ENCODE measurements at places on chromosomes 4 and X. TPM values are rescaled to one million over a fixed set of nuclear protein-coding genes. Genes with fewer than 3 reads are reported as not detected.

DNA sequence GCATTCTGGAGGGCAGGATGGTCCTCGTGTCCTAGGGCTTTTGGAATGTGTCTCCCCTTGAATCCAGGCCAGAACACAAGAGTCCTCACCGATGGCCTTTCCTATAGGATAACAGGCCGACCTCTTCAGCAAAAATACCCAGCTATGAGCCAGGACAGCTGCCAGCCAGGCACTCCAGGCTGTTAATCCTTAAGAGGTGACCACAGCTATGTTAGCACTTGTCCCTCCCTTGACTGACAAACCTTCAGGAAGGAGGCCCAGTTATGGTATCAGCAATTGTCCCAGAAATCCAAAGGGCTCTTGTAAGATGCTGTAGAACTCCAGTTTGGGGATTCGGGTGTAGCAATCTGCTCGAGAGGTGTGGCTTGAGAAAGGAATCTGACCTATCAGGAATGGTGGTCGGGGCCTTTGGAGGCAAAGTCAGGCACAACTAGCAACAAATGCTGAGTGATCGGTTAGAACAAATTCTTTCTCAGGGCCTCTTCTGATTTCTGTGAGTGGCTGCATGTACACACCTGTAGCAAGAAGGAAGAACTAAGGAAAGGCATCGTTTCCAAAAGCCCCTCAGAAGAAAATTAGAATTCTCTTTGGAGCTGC is 54.6 kb downstream of the PTCHD1 start:
- H3K27ac ChIP-seq = no peak overlapping the region
- no peaks in the 10 kb centered on the region for H3K27me3 ChIP-seq
- H3K4me3 ChIP-seq = no peak overlapping the region
- DNase-seq = peak; percentile 30

DNA sequence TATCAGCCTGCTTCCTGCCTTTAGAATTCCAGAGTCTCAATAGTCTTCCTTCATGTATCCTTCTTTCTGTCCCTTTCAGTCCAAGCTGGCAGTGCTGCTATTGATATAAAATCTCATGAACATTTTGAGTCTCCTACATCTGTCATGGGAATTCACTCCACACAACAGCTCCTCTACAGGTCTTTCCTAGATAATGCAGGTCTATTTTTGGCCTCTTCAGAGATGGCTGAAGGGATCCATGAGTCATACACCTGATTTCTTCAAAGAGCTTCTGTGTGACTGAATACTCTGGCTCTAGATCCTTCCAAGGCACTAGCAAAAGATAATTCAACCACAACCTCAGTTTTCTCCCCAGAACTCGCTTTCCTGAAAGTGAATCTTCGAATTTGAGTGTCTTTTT is 115.4 kb downstream of the STPG2 start:
- peak; percentile 70 for DNase-seq
- no peaks in the 10 kb centered on the region for H3K4me1 ChIP-seq
- no peak overlapping the region for H3K4me3 ChIP-seq
- H3K27ac ChIP-seq = no peak overlapping the region

The NAA11 gene
- total RNA-seq = not detected

The SPANXD gene
- total RNA-seq = not detected

The BANK1 gene
- 0.87 TPM for total RNA-seq

DNA sequence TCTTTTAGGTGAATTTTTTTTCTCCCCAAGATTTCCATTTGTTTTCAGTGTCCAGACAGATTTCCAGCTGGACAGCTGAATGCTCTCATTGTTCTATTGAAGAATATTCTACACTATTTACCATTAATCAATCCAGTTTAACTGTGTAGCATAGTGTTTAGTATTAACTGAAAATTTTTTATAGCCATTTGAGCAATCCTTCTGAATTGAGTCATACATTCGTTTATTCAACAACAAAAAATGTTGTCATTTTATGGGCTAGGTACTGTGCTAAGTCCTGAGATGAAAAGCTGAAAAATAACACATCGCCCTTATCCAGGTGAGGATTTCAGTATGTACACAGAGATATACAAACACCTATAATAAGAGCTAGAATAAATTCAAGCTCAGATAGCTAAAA is 223.3 kb downstream of the COL25A1 start:
- no peaks in the 10 kb centered on the region for H3K36me3 ChIP-seq
- no peak overlapping the region for H3K27ac ChIP-seq
- H3K4me1 ChIP-seq = no peaks in the 10 kb centered on the region
- H3K4me3 ChIP-seq = no peak overlapping the region
- no peak for DNase-seq
- no peaks in the 10 kb centered on the region for H3K27me3 ChIP-seq

The KIAA0232 gene
- total RNA-seq = 45.1 TPM

- no peak overlapping the region for H3K4me3 ChIP-seq
- H3K27me3 ChIP-seq = no peaks in the 10 kb centered on the region
- H3K4me1 ChIP-seq = no peaks in the 10 kb centered on the region
- H3K36me3 ChIP-seq = no peaks in the 10 kb centered on the region
- H3K27ac ChIP-seq = no peak overlapping the region
- no peak for DNase-seq
Measured at GRCh38 chrX:39137363-39137954, 336.2 kb downstream of the MID1IP1 start.

All from GM23338 (cell line).